ENCODE measurements at places on chromosomes 6 and 20.

GRCh38 chr6:139648430-139649000 lies 274.1 kb upstream of the CITED2 start:
- no peak for DNase-seq

DNA sequence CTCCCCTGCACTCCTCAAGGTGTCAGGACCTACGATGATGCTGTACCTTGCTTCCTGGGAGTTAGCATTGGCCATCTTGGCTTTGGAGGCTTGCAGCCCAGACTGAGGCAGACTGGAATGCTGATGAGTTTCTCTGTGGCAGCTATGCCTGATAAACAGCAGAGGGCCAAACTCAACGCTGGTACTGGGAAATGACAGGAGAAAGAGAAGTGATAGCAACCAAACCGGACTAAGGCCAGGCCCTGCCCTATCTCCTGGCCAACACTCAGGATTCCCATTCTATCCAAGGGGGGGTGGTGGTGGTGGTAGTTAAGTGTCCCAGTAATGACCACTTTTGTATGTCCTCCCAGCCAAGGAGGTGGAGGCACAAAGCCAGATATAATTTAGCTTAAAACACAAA lies 90.0 kb upstream of the DTNBP1 start:
- DNase-seq, result no peak

DNA sequence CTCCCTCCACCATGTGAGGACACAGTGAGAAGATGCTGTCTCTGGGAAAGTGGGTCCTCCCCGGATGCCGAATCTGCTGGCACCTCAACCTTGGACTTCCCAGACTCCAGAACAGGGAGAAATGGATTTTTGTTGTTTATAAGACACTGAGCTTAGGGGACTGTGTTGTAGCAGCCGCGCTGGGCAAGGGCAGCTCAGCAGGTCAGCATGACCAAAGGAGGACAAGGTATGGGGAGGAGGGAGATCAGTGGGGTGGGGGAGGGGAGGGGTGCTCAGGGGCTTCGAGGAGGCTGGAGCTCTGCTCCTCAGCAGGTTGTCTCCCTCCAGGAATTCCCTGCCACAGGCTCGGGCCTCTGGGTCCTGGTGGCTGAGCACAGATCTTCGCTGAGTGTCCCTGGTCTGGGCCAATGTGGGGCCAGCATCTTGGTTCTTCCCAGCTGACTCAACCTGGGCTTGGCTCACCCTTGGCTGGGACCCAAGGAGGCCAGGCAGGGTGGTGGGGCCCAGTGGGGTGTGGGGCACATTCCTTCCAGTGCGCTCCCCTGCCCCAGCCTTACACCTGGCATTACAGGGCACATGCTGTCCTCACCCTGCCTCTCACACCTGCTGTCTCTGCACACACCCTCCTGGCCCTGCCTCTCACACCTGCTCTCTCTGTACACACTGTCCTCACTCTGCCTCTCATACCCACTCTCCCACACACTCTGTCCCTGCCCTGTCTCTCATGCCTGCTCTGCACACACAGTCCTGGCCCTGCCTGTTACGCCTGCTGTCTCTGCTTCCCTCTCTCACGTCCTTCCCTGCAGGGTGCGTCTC lies 107.3 kb downstream of the SYCP2 start:
- no peak for DNase-seq

DNA sequence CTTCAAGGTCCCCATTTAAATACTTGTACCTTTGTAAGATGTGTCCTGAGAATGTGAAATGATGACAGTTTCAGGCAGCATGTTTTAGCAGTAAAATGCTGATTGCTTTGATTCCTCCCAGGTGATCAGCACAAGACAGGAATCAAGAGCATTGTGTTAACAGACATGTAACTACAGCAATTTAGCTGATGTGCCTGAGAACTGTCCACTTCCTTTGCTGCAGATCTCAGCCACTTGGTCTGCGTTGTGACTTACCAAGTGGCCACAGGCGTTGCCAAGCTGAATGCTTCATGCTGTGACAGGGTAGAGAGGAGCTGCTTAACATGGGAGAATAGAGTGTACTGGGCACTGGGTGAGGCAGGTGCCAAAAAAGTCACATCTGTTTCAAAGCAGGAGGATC lies 767.0 kb upstream of the POU3F2 start:
- DNase-seq, result no peak

DNA sequence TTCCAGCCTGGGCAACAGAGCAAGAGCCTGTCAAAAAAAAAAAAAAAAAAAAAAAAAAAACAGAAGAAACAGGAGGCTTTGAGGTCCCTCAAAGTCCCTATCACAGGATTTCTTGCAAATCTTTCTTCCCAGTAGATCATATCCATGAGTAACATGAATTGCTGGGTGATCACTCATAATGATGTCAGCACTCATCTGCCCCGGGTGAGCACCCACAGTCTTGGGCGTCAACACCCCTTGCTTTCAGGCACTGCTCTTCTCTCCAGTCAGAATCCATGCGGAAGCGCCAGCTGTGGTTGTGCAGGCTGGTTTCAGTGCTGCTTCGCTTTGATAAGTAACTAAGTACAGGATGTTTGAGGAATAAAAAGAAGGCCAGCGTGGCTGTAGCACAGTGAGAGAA lies 40.2 kb upstream of the INSM1 start:
- no peak for DNase-seq

GRCh38 chr6:150380256-150380655 lies 11.4 kb downstream of the IYD start:
- no peak for DNase-seq

DNA sequence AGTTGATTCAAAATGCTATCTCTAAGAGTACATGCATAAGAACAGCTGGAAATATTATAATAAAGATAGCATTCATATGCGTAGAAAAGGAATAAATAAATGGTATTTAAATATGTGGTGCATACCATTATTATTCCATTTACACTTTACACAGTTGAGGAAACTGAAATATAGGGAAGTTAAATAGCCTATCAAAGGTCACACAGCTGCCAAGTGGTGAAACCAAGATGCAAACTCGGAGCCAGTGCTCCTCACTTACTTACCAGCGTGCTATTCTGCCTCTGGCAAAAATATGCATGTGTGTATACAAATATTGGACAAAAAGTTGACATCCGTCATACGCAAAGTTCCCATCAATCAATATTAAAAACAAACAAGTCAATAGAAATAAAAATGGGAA lies 22.3 kb upstream of the ANKEF1 start:
- DNase-seq, result no peak

GRCh38 chr6:160929361-160929760 lies 62.2 kb upstream of the MAP3K4 start:
- DNase-seq, result no peak

DNA sequence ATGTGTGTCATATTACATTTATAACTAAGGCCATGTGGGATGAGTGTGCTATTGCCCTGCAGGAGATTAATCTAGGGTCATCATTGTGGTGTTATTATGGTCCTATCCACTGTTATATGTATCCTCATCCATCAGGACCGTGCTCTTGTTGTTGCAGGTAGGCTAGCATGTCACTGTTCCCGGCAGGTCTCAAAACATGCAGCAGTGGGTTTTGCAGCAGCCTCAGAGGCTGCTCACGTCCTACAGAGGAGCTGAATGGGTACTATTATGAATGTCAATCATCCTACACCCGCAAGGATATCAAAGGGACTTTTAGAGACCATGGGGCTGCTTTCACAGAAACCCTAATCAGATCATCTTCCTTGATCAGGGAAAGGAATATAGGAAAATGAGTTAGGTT lies 318.2 kb downstream of the SAMD5 start:
- DNase-seq, result no peak

- DNase-seq, result no peak
These were observed 54.4 kb downstream of the DTNBP1 start for GRCh38 chr6:15608396-15608795.

GRCh38 chr6:150334790-150335783 lies 33.7 kb upstream of the IYD start:
- DNase-seq, result no peak

GRCh38 chr20:38092260-38092857 lies 58.8 kb downstream of the RPRD1B start:
- no peak for DNase-seq

- no peak for DNase-seq
These were observed 35.5 kb downstream of the ASCC3 start for GRCh38 chr6:100845676-100846075.

- no peak for DNase-seq
These were observed 78.0 kb upstream of the AFDN start for GRCh38 chr6:167748458-167749379.

- DNase-seq, result no peak
These were observed 75.4 kb downstream of the PERP start for GRCh38 chr6:138031850-138032249.

DNA sequence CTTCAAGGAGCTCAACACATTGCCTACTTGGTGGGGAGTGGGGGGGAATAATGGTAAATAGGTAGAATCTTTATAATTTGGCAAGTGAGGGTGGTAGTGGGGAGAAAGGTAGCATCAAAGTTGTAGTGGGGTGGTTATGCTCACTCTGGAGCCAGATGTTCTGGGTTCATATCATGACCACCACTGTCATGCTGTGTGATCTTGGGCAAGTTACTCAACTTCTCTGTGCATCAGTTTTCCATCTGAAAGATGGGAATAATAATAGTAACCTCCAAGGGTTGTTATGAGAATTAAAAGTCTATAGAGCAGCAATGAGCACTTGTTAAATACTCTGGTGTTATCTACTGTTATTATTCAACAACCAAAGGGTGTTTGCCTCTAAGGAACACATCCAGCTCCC lies 22.0 kb upstream of the PREX1 start:
- no peak for DNase-seq

DNA sequence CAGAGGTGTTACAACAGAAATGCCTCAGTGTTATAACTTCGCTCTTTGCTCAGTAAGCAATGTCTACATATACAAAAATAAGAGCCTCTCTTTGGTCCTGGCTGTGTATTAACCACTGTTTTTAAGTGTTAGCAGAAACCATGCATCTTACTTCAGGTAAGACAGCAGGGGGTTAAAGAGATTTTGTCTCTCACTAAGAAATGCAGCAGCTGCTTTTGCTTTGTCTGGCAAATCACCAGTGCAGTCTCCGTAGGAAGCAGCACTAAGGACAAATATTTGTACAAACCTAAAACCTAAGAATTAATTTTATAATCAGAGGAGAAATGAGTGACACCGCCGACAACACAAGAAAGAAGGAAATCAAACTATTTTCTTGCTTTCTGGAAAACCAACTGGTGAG lies 758 bp downstream of the SMIM28 start:
- no peak for DNase-seq

DNA sequence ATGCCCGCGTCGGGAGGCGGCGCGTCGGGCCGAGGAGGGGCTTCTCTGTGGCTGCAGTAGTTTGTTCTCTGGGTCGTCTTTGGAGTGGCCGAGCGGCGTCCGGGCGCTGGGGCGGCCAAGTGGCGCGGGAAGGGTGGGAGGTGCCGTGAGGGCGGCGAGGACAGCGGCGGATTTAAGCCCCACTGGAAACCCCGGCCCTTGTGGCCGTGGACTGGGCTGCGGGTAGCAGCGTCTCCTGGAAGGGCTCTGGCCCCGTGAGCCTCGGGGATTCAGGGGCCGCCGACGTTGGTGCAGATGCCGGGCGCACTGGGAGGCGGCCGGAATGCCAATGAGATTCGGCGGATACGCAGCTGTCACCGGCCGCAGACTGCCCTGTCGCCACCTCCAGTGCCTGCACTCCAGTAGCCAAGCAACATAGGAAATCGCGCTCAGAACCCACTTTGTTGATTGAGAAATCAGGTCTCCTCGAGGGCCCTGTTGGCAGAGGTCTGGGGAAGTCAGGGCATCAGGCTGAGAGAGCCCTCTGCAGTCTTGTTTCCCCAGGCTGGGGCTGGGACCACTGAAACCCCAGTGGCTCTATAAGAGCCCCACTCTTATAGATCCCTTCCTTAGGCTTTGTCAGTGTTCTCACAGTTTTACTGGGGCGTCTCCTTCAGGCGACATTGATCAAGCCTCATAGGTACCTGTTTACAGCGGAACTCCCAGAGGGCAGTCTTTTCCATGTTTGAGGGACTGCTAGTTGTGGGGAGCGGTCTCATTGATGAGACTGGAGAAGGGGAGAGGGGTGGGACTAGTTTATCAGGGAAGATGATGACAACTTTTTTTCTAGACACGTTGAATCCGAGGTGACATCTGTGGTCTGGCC lies 642 bp downstream of the GZF1 start:
- no peak for DNase-seq

- no peak for DNase-seq
These were observed 189.5 kb downstream of the BMP7 start for GRCh38 chr20:57076951-57077350.

- DNase-seq, result no peak
These were observed 49.5 kb upstream of the PCSK2 start for GRCh38 chr20:17177341-17177740.

- no peak for DNase-seq
These were observed 7.1 kb upstream of the FYN start for GRCh38 chr6:111880181-111880888.

- DNase-seq, result no peak
These were observed 4.9 kb upstream of the MLN start for GRCh38 chr6:33808641-33809180.

- DNase-seq, result no peak
These were observed 138.5 kb upstream of the BEND6 start for GRCh38 chr6:56816370-56816769.

- no peak for DNase-seq
These were observed 20.2 kb upstream of the NR2E1 start for GRCh38 chr6:108145639-108146038.

DNA sequence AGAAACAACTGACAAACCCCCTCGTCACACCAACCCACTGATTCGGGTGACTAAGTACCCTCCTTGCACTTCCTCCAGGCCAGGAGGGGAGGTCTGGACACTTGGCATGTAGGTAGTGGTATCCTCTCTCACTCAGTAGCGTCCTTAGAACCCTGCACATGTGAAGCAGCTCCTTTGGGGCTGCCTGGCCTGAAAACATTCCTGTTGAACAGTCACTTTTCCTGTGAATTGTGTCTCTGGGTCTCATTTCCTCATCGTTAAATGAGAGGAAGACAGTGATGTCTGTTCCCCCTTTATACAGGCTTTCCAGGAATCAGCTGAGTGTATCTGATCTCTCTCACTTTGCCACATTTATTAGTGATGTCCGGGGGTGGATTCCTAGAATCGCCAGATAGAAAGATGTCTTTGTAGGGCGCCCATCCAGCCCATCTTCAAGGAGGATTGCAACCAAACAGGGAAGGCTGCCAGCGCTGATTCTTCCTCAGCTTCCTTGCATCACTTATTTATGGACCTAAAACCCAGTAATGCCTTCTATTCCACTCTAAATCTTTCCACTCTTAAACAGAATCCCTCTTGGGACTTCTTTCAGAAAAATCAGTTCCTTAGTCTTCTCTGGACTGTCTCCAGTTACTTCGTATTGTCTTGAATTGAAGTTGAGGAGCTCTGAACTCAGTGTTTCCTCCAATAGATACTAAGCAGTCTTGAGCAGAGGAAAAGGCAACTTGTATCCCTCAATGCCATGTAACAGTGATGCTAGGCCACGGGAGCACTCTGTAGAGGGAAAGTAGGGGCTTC lies 9.4 kb upstream of the POPDC3 start:
- DNase-seq, result no peak

Measured in activated CD4-positive, alpha-beta T cell treated with anti-CD3 and anti-CD28 coated beads, Interleukin-2, amount 50 U/mL, for 1 hour (primary cell).